ENCODE measurements at places on chromosomes 2 and 18.
A peak's percentile ranks its signal among the peaks of the same experiment; 100 is the strongest.

DNA sequence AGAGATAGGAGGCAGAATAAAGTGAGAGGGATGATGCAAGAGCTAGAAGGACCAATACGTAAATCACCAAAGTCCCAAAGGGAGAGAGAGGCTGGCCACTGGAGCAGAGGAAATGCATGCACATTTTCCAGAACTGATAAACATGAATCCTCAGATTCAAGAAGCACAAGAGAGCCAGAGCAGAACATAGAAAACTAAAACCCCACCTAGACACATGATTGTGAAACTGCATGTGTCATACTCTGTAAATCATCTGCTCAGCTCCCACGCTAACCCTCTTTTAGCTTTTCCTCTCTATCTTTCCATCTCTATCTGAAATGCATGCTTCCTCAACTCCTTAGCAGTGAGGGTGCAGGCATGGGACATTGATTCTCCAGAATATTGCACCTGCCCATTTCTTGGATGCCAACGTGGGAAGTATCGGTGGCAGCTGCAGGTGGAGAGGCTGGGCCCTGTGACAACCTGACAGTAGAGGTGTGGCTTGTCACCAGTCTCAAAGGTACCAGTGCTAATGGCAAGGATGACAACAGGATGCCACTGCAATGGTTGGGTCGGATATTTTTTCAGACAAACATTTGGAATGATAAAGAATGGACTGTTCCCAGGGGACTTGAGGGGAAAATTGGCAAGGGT is 89.3 kb upstream of the OTOS start:
- no peak for DNase-seq

- no peak for DNase-seq
These were observed 87.1 kb downstream of the HS1BP3 start for GRCh38 chr2:20563833-20564232.

DNA sequence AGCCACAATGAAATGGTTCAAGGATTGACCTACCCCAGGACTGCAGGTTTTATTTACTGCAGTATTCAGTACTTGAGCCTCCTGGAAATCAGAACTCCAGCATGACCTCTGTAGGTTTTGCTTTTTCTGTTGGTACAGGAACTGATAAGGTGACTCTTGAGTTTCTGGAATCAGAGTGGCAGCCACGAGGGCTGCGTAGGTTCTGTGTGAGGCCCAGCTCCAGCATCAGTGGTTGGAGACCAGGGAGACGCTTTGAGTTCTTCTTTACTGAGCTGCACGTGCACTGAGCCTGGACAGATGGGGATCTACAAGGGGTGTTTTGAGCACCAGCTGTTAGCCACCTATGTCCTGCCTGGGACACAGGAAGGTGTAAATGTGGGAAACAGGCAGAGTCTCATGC is 222.7 kb upstream of the EPAS1 start:
- no peak for DNase-seq

DNA sequence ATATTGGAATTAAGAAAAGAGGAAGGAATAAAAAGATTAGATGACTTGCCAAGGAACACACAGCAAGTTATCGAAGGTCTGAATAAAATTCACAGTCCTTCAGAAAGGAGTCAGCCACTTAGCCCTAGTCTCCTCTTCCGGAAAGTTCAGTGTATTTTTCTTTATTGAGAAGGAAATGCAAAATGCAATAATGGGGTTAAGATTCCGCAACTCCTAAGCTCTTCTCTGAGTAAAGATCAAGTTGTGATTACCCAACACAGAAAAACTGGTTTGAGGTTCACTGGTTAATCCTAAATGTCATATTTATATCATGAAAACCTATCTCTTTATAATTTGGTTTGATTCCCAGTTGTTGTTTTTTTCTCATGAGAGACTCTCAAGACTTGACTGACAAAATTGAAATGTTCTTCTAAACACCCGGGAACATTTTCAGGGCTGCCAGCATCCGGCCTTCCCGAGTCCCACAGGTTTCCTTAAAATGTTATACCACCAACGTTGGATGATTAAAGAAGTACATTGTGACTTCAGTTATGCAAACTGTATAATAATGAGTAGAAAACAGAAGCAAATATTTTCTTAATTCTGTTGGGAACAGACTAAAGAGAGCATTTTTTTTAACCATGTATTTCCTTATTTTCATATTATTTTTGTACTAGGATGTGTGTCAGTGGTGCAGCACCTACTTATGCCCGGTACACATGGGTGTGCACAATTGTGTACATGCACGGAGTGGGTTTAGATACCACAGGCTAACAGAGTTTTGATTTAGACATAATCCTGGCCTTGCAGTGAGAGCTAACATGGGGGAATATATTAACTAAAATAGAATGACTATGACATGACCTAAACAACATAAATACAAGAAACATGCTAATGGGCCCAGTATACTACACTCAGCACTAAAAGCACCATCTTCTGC is 100.2 kb downstream of the STK39 start:
- DNase-seq: peak; percentile 12

DNA sequence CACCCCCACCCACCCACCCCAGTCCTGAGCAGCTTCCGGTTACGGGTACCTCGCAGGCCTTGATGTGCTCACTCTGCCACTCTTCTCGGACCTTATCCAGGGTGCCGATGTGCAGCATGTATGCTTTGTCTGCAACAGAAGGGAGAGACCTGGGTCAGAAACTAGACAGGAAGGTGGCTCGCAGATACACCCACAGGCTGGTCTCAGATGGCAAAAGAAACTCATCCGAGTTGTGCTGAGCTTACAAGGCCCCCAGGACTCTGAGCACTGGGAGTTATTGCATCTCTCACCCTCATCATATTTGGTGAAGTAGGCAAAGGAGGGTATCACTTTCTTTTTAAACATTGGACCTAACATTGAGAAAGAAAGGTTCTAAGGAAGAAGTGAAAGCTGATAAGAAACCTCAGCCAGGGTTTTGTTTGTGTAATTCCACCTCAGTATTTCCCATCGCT is 30.6 kb upstream of the EPG5 start:
- no peak for DNase-seq

- DNase-seq: no peak
These were observed 60.0 kb downstream of the DGKD start for GRCh38 chr2:233414273-233414654.

- DNase-seq: no peak
These were observed 5.5 kb upstream of the RNF144A start for GRCh38 chr2:6911721-6912120.

DNA sequence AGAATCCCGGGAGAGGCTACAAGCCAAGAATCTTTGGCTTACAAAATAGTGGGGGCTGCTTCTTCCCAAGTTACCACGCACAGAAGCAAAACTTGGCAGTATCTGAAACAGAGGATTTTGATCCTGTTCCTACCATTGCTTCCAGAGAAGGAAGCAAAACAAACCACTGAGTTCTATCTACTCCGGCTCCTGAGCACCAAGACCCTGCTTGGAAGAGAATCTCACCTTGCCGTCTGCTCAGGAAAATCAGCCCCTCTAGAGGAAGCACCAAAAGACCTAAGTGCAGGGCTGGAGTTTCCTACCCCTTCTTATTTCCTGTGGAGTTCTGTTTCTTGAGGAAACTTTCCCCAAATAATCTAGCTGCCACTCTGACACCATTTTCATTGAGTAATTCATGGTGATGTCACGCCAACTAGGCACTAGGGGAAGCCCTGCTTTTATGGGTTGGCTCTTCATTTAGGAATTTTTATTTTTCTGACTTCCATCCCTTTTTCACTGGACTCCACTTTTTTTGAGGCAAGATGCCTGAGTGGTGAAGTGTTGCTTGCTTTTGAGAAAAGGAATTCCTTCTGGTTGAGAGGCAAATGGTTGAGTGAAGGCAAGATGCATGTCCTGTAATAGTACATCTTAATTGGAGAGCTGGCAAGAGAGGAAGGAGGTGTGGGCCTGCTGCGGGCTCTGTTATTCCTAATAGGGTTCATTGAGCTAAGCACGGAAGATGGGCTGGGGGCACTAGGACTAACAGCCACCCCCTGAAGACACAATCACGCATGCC is 36.8 kb upstream of the EML4 start:
- DNase-seq: peak; percentile 24

DNA sequence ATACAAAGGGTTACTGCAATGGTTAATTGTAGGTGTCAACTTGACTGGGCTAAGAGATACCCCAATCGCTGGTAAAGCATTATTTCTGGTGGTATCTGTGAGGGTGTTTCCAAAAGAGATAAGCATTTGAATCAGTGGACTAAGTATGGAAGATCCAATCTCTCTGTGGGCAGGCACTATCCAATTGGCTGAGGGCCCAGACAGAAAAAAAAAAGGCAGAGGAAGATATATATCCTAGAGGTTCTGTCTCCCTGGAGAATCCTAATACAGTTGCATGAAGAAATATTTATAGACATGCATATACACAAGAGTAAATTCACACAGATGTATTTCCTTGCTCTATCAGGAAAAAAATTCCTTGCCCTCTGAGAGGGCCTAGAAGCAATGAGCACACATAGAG is 43.9 kb downstream of the TBC1D8 start:
- DNase-seq: no peak

GRCh38 chr2:7523481-7524120 is 606.4 kb downstream of the RNF144A start:
- no peak for DNase-seq

- DNase-seq: no peak
These were observed 74.7 kb upstream of the ETAA1 start for GRCh38 chr2:67322353-67323001.

DNA sequence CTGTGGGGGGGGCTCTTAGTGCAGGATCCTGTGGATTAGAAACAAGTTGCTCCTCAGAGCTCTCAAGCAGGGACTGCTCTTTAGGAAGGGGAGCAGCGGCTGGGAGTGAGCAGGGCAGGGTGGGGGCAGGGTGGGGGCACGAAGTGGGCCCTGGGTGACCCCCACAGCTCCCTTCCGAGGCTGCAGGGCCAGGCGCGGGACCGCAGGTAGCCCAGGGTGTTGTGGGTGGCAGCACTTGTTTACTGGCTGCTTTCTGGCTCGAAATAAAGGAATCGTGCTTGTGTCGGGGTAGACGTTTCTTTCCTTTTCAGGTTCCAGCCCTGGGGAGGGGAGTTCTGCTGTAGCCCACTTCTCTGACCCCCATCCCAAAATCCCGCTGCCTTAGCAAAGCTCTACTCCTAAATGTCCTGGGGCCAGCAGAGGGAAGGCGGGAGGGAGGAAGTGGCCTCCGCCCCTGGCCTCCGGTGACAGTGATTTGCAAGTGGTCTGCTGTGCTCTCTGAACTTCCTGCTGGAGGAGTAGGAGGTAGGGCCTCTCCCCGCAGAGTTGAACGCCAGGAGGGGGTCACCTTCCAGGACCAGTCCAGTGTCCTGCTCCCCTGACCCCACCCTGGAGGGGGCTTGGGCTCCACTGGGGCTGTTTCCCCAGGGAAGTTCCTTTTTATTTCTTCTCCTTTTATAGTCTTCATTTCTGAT is 8.3 kb downstream of the NEU4 start:
- DNase-seq: no peak

GRCh38 chr2:28398101-28398834 is 5.6 kb downstream of the FOSL2 start:
- no peak for DNase-seq

GRCh38 chr18:43275546-43275945 is 1.7 kb downstream of the SYT4 start:
- no peak for DNase-seq

DNA sequence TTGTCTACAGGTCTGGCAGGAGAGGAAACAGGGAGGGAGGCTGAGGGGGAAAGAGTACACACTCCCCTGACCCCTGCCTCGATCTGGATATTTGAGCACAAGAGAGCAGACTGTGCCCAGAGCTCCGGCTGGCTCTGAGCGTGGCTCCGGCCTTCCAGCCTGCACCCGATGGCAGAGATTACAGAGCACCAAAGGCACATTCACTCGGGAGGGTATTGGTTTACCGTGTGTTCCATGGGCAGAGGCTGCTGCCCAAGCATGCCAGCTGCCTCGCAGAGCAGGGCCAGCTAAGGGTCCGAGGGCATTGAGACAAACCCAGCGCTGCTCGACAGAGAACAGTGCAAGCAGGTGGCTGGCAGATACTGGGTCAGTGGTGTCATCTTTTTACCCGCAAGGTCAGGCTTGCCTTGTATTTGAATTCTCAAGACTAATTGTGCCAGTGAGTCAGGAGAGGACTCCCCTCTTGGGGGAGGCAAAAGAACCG is 132.2 kb downstream of the TNS1 start:
- DNase-seq: no peak

DNA sequence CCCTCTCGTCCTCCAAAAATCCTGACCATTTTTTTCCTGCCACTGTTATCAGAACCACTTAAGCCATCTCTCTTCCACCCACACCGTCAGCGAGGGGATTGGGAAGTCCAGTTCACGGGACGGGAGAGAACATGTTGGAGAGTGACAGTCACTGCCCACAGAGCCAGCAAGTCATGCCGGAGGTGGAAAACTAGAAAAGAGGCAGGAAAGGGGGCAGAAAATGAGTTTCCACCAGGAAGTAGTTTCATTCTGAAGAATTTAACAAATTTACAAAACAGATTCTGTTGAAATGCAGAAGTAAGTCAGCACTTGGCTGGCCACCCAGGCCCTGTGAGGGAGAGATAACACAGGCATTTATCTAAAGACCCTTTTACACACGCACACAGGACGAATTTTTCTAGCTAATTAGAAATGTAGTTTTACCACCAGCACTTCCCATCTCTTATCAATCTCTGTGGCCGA is 431.3 kb downstream of the TSN start:
- no peak for DNase-seq

- DNase-seq: no peak
These were observed 6.2 kb downstream of the STK39 start for GRCh38 chr2:168241208-168241607.

DNA sequence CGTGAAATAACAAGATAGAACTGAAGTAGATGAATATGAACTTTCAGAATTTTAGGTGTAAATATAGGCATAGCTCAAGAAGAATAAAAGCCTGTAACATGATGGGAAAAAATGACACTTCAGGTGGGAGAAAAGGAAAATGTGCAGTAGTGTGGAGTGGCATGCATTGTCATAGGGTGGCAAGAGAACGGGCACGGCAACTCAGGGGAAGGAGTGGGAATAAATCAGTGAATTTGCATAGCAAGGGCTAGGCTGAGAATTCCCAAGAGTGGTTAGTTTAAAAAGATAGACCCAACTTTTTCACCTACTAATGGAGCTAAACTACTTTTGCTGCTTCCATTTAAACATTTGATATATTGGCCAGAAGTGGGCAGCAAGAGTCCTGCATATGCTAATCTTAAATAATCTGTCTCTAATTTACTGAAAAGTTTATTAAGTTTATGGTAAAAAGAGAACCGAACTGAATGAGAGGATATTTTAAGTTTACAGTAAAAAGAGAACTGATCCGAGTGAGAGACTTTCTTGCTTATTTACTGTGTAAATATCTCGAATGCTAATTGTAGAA is 228.1 kb downstream of the CTNNA2 start:
- DNase-seq: no peak

- DNase-seq: no peak
These were observed 1.6 kb downstream of the SETBP1 start for GRCh38 chr18:44682201-44682870.

- DNase-seq: peak; percentile 98
These were observed 7.4 kb upstream of the MOB1A start for GRCh38 chr2:74186038-74186437.

- DNase-seq: peak; percentile 48
These were observed 48.7 kb upstream of the NBEAL1 start for GRCh38 chr2:202965810-202966460.

All from HL-60 (cell line).